Right hindlimb (tissue), 1 donor: ENCODE measurements at places on chromosomes 12 and 14.

- DNase-seq: no peak
Observed at GRCh38 chr14:37610945-37611523, 15.6 kb downstream of the TTC6 start.

GRCh38 chr14:54837508-54838149 is 65.0 kb downstream of the GCH1 start:
- DNase-seq: no peak

- DNase-seq: no peak
Observed at GRCh38 chr12:171743-172676, 41.9 kb downstream of the SLC6A12 start.

DNA sequence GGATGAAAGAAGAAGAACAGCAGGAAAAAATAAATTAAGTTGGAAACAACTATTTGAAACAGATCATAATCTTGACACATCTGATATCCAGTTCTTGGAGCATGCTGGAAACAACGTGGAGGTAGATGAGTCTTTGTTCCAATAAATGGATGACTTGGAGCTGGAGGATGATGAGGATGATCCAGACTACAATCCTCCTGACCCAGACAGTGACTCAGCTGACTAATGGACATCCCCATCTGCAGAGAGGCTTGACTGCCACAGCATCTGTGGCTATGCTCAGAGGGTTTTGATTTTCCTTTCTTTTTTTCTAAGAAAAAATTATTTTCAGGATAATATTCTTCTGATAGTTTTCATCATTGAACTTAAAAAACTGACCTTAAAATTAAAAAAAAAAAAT is 6.2 kb upstream of the ZDHHC17 start:
- no peak for DNase-seq

DNA sequence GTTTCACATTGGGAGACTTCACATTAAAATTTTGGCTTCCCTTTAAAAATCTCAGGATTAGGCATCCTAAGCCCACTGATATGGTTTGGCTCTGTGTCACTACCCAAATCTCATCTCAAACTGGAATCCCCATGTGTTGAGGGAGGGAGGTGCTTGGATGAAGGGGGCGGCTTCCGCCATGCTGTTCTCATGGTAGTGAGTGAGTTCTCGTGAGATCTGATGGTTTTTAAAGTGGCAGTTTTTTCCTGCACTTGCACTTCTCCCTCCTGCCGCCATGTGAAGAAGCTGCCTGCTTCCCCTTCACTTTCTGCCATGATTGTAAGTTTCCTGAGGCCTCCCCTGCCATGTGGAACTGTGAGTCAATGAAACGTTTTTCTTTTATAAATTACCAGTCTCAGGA is 65.7 kb upstream of the PLXNC1 start:
- no peak for DNase-seq

DNA sequence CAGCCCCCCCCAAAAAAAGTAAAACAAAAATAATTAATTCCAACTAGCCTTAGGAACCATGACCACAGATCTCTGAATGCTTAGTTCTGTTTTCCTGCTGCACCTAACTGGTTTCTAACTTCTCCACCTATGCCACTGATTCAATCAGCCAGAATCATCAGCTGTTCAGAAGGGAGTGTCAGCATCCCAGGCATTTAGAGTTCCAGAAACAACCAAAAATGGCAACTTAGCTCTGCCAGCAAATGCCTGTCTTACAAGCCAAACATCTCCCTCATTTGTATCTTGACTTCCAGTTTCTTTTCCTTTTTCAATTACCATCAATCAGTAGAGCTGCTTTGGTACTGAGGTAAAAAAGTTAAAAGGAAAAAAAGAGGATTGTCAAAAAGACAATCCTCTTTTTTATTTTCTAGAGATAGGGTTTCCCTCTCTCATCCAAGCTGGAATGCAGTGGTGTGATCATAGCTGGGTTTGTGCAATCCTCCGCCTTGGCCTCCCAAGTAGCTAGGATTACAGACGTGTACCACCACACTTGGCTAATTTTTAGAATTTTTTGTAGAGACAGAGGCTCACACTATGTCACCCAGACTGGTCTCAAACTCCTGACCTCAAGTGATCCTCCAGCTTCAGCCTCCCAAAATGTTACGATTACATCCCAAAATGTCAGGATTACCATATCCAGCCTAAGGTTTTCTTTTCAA is 45.2 kb upstream of the ISM2 start:
- DNase-seq: no peak

- peak; percentile 35 for DNase-seq
Observed at GRCh38 chr14:81565441-81566290, 32.0 kb upstream of the SEL1L start.

GRCh38 chr14:105537580-105538474 is 11.4 kb downstream of the TMEM121 start:
- peak; percentile 51 for DNase-seq
